NCI-H460 (cell line): ENCODE measurements at places on chromosomes 12 and 14.

DNA sequence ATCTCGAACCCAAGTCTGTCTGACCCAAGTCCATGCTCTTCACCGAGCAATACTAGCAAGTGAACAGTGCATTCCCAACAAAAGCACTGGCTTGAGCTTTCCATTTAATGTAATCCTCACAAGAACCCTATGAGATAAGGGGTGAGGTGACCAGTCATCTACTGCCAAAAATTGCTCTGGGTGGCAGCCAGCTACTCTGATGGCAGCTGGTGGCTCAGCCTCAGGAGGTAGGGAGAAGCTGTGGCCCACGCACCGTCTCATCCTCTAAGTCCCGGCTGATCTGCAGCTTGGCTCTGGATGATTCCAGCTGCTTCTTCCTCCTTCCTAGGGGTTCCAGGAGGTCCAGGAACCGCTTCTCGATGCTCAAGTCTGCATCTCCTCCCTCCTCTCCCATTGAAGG lies 75.2 kb downstream of the PLEKHG3 start:
- no peak for DNase-seq

DNA sequence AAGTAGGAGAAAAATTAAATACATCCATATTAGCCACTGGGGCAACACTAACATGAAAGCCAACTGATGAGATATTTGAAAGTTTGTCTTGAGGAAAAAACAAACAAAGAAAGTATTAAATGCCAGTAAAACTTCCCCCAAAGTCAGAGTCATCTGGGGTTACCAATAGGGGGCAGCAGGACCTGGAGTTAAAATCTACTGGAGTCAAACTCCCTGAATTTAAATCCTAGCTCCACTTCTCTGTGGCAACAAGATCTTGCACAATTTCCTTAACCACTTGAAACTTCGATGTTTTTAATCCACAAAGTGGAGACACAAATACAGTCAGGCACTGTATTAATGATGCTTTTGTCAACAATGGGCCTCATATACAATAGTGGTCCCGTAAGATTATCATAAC lies 14.4 kb downstream of the PLEKHG7 start:
- DNase-seq, result no peak

GRCh38 chr12:109770104-109770860 lies 56.7 kb downstream of the FAM222A start:
- DNase-seq, result no peak

- DNase-seq, result no peak
Measured at GRCh38 chr12:83664650-83665049, 977.9 kb downstream of the TMTC2 start.

DNA sequence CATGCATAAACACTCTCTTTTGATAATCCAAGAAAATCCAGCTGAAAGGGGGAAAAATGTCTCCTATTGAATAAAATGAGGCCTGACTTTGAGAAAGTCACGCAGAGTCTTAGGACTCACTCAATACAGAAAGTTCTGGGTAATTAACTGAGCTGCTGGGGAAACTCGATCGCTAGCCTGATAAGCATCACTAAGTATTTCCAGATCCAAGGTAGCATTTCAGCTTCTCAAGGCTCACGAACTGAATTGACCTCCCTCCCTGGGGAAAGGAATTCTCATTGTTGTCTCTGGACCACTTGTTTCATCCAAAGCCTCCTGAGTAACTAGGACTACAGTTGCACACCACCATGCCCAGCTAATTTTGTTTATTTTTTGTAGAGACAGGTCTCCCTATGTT lies 13.8 kb upstream of the ANAPC5 start:
- no peak for DNase-seq

- DNase-seq, result no peak
Measured at GRCh38 chr14:99346470-99347080, 74.6 kb upstream of the BCL11B start.

GRCh38 chr14:72709916-72710611 lies 183.8 kb downstream of the DPF3 start:
- no peak for DNase-seq

DNA sequence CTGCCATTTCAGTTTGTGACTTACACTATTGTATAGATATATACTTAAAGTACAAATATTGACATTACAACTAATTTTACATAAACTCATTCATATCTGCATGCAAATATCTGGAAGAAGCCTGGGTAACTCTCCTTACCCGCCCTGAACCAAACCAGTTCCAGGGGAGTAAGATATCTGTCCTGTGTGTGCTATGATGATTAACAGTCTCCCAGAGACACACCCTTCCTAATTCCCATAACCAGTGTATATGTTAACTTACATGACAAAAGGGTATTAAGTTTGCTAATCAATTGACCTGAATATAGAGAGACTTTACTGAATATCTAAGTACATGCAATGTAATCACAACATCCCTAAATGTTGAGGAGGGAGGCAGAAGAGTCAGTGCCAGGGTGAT lies 23.0 kb downstream of the PRB3 start:
- no peak for DNase-seq

DNA sequence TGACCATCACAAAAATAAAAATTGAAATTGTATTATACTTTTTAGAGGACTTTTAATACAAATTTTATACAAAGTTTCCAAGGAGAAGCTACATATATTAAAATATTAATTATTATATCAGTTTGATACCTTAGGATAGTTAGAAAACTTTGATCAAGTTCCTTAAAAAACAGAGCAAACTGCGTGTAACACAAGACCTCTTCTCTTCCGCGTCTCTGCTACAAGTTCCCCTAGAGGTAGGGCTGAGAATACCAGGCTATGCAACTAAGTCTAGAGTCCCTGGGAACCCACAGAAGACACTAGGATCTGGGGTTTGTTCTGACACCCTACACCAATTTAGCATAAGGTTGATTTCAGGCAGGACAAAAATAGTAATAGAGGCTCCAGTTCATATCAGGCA lies 319.0 kb downstream of the FOXG1 start:
- DNase-seq, result no peak

GRCh38 chr12:12839003-12839395 lies 25.9 kb downstream of the DDX47 start:
- no peak for DNase-seq

DNA sequence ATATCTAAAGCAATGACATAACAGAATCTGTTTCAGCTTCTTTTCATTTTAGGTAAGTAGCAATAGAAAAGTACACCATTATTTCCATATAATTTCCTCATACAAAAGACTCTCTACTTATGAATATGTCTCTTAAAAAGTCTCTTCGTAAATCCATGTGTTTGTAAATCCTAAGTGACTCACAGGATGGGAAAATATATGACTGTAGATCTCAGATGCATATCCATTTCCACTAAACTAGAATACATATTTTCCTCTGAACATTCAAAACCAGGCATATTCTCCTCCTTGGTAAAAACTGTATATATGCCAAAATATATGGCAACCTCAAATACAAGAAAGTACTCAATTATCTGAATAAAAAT lies 93.6 kb downstream of the TXNDC16 start:
- DNase-seq, result no peak

DNA sequence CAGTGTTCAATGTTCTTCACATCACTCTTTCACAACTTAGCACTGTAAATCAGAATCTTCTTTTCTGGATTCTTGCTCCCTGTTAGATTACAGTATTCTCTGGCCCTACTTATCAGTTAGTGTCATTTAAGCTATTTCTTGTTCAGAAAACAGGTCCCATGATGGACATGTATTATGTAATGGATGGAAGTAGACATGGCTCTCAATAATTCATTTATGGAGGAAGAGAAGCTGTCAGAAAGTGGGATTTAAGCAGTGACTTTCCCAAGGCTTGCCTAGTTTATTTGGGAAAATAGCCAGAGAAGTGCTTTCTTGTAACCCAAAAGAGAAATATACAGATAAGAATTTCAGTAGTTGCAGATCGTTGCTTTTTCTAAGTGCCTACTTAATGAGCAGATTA lies 1.6 kb downstream of the ERC1 start:
- DNase-seq, result no peak

DNA sequence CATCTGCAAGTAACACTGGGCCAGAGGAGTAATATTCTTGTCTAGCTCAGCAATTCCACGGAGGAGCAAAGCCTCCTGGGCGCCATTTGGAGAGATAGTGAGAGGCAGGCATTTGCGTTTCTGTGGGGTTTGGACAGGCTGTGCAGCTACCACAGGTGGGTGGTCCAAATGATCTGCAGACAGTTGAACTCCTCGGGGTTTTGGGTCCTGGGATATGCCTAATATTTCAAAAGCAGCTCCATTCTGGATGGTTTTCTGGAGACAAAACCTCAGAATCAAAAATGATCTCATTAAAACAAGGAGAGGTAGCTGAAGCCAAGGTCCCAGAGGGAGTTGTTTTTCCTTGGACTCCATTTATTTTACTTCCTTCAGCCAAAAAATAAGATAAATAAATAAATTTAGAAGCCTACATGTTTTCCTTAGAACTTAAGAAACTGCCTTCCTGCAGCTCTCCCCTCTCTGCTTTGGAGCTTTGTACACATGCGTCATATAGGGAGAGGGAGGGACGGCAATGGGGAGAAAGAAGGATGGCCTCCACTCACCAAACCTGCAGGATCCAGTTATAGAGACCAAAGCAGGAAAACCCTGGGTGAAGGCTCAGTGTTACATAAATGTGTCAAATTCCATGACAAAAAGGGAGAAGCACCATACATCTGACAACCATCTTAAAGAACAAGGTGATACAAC lies 227.3 kb upstream of the DAAM1 start:
- no peak for DNase-seq

DNA sequence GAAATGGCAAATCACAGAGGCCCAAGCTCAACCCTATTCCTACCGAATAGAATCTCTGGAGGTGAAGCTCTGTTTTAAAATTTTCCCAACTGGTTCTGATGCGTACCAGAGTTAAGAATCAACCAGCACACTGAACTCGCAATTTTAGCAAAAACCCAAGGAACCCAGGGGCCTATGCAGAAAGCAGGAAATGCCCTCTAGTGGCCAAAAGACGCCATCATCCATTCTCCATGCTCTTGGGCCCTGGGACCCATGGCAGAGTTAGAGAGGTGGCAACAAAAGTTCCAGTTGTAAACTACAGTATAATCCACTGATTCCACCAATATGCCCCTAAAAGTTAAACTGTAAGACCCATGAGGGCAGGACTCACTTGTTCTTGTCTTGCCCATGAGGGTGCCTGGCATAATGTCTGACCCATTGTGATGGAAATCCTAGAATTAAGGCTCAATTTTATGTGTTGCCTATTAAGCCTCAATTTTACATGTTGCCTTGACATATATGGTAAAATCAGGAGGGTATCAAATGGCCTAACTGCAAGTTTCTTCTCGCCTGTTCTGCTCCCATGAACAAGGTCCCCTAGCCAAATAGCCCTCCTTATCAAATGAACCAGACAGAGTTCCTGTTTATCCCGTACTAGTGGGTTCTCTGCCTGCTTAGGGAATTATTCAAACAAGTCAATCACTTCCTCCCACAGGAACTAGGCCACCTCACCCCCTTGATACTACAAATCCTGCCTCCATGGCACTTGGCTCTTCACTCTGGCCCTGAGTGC lies 137.5 kb upstream of the CPM start:
- DNase-seq, result peak; percentile 64

GRCh38 chr12:22459838-22460490 lies 84.4 kb downstream of the C2CD5 start:
- peak; percentile 51 for DNase-seq

DNA sequence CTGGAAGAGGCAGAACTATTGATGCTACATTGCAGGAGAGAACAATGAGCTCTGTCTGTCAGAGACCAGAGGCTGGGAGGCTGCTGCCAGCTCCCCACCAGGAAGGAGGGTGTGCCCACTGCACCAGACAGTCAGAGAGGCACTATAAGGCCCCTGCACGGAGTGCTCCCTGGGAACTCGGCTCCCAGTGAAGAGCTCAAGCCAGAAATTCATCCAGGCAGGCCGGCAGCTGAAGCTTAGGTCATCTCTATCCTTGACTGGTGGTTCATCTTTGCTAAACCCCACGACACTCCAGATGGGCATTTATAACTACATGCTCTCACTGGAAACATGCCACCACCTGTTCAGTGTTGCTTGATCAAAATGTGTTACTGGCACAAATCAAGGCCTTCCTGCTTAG lies 65.1 kb upstream of the GPATCH2L start:
- DNase-seq, result no peak

GRCh38 chr12:10196210-10196609 lies 16.5 kb upstream of the GABARAPL1 start:
- DNase-seq, result no peak

DNA sequence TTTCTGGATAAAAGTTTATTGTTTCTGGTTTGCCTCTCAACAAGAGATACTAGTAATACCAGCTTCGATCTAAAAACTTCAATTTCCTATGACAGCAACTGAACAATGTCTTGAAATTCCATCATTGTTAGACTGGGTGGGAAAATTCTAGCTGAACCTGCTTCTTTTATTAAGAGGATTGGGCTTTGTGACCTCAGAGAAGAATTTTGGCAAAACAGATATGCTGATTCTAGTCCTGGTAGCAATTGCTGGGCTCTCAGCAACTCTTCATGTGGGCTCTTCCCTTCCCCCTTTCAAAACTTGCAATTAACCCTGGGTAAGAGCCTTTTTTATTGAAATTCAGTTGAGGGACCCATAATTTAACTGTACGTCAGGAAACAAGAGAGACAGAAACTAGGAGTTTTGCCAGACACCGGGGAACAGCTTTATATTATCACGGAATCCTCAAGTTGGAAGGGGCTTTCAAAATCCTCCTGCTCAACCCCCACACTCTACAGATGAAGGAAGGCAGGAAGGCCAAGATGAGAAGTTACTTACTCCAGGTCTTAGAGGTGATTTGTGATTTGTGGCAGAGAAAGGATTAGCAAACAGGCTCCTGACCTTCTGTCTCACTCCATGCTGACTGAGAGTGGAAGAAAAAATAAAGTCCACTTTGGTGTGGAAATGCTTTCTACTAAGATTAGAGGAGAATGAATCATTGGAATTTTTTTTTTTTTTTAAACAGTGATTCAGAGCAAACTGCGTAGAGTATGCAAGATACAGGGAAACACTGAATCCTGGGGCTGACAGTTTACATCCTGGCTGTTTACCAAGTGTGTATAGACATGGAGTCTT lies 239.0 kb upstream of the ATP2B1 start:
- peak; percentile 95 for DNase-seq

DNA sequence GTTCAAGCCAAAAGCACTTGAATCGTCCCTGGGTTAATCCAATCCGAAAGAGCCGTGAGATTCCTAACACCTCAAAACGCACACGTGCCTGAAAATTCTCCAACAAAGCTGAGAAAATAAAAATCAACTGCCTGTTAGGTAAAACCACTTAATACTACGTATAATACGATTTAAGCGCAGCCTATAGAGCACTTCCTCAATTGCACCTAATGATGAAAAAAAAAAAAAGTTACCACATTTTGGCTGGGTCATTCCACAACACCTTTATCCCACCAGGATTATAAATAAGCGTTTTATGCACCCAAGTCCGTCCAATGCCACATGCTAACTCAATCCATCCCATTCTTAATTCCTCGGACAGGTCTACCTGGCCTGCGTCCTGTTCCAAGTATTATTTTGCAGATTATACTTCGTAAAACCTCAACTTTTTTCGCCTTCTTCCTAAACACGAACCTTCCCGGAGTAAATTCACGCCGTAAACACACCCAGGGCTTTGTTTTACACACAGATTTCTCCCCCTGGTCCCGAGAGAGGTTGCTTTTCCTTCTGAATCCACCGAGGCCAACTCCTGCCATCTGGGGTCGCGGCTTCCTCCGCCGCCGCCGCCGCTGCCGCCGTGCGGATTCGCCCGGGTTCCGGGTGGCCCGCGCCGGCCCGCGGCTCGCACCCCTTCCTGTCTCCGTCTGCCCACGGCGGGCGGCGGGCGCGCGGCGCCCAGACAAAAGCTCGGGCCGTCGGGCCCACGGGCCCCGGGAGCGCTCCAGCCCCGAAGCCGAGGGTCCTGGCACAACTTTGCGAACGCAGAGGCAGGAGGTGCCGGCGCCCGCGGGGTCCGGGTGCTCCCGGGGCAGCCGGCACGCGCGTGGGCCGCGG lies 66.2 kb downstream of the RNF34 start:
- DNase-seq, result no peak
